ENCODE measurements at places on chromosomes 2 and 18. TPM values are rescaled to one million over a fixed set of nuclear protein-coding genes. Genes with fewer than 3 reads are reported as not detected.

DNA sequence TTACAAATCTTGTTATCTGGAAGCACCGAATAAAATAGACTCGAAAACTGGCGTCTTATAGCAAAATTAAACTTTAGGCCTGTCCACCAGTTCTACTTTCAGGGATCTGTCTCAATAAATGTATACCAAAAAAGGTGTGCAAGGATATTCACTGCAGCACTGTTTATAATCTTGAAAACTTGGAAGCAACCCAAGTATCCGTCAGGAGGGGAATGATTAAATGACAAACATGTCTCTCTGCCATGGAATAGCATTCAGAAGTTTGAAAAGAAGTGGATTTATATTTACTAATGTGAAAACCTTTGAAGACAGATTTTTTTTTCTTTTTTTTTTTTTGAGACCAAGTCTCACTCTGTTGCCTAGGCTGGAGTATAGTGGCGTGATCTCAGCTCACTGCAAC is 32.3 kb upstream of the SATB2 start:
- DNase-seq: no peak

- peak; percentile 60 for DNase-seq
Observed at GRCh38 chr2:158618891-158619490, 162.2 kb downstream of the PKP4 start.

GRCh38 chr18:59783138-59783537 is 85.9 kb upstream of the CCBE1 start:
- DNase-seq: peak; percentile 23

DNA sequence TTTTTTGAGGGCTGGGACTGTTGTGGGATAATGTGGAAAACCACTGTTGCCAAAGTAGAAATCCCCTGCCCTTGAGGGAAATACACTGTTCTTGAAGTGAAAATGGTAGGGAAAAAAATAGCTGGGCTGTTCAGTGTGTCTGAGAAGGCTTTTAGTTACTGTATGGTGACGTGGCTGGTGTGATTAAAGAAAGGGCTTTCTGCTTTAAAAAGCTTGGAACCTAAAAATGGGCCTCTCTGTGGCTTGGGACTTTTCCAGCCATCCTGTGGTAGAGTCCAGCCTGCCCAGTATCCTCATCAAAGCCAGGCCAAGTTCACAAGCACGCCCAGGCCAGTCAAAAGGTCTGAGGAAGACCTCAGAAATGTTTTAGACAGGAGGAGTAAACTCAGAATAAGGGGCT is 6.8 kb downstream of the MGAT5 start:
- no peak for DNase-seq

- DNase-seq: peak; percentile 66
Observed at GRCh38 chr2:46299365-46300263, 2.4 kb downstream of the EPAS1 start.

DNA sequence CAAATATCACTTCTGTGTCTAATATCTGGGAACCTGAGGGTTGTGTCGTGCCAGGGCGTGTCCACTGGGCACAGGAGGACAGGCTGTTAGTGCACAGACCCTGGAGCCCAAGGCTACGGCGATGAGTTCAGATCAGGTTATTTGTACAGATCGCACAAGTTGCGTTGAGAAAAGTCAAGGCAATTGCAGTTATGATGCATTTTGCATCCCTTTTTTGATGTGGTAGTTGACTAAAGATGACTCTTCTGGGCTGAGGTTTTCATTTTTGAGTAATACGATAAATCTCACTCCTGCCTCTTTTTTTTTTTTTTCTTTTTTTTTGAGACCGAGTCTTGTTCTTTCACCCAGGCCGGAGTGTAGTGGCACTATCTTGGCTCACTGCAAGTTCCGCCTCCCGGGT is 7.2 kb downstream of the RBFA start:
- DNase-seq: no peak

DNA sequence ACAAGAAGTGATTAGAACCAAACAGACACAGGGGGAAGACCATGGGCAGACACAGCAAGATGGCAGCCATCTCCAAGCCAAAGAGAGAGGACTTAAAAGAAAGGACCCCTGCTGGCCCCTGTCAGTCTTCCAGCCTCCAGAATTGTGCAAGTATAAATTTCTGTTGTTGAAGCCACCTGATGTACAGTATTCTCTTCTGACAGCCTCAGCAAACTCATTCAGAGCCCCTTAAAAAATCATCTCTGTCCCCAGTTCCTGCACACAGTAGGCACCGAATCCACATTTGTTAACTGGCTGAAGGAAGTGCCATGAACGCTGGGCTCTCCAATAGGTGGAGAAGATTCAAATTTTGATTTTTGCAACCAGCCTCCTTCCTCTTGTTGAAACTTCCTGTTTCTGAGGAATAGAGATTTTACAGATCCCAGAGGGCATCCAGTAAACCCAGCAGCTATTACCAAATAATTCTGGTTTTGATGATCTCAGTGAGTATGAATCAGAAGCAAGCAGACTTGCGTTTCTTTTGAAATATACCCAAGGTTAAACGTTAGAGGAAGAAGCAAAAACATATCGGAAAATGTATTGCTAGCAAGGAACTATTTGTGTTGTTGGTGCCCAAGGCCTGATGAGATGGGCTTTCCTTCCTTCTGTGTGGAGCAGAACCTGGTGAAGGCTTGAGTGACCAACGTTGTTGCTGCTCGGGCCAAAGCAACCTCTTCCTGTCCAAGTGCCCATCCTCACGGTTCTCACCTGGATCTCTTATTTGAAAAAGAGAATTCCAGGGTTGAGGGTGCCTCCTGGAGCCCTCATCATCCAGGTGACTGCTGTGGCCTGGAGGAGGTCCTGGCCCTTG is 47.7 kb upstream of the PLB1 start:
- no peak for DNase-seq

- DNase-seq: no peak
Observed at GRCh38 chr2:55844986-55845385, 78.6 kb downstream of the EFEMP1 start.

- no peak for DNase-seq
Observed at GRCh38 chr2:199596549-199596948, 138.8 kb upstream of the SATB2 start.

- DNase-seq: no peak
Observed at GRCh38 chr2:188494906-188495305, 203.2 kb downstream of the GULP1 start.

Gene IGFBP2
- polyA plus RNA-seq: 242 TPM

Gene HOXD3
- polyA plus RNA-seq: 3.9 TPM

Gene GPBAR1
- polyA plus RNA-seq: 3.9 TPM

Gene B3GNT7
- polyA plus RNA-seq: 43.5 TPM

Gene DOK1
- 6.4 TPM for polyA plus RNA-seq

Gene HTR2B
- 6.7 TPM for polyA plus RNA-seq

Gene LIMS3
- polyA plus RNA-seq: 2.2 TPM

Gene CNOT11
- 51.8 TPM for polyA plus RNA-seq

Gene MAP3K19
- 0.01 TPM for polyA plus RNA-seq
